ENCODE measurements at places on chromosomes 16 and 17. TPM values are rescaled to one million over a fixed set of nuclear protein-coding genes. Genes with fewer than 3 reads are reported as not detected.

The ADGRG1 gene
- 0.12 TPM for total RNA-seq

The C16orf96 gene
- not detected for total RNA-seq

The ZPBP2 gene
- not detected for total RNA-seq

The MYH13 gene
- total RNA-seq = not detected

The CES5A gene
- total RNA-seq = not detected

The ZNF646 gene
- total RNA-seq = 10.4 TPM

The AGRP gene
- not detected for total RNA-seq

Data from smooth muscle cell of the coronary artery (primary cell).